ENCODE measurements at places on chromosomes 2 and 18. TPM values are rescaled to one million over a fixed set of nuclear protein-coding genes. Genes with fewer than 3 reads are reported as not detected.

The INHBB gene
- polyA plus RNA-seq: not detected

The EML6 gene
- 0.34 TPM for polyA plus RNA-seq

The TMEM37 gene
- 0.75 TPM for polyA plus RNA-seq

The MSTN gene
- 19.6 TPM for polyA plus RNA-seq

DNA sequence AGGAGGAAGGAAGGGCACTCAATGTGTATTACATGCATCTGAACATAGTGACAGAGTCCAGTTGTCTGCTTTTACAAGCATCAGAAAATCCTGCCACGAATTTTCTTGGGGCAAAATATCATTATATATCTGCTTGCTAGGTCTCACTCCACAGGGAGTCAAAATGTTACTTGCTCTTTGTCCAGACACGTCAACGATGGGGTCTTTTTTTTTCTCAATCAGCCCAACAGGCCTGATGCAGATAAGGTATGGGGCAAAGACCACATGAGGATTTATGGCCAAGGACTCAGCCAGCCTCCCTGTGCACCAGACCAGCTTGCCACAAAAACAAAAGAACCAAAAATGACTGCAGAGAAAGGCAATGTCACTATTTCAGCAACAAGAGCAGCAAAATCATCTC lies 323.4 kb upstream of the PKDCC start:
- H3K4me1 ChIP-seq: no peaks in the 10 kb centered on the region
- H3K27ac ChIP-seq: no peak overlapping the region
- H3K27me3 ChIP-seq: no peaks in the 10 kb centered on the region
- H3K4me3 ChIP-seq: no peak overlapping the region
- DNase-seq: no peak

- H3K4me3 ChIP-seq: no peak overlapping the region
- DNase-seq: no peak
- H3K27ac ChIP-seq: no peak overlapping the region
- H3K4me1 ChIP-seq: no peaks in the 10 kb centered on the region
- H3K27me3 ChIP-seq: no peaks in the 10 kb centered on the region
Measured at GRCh38 chr2:97741251-97741650, 27.9 kb downstream of the ZAP70 start.

DNA sequence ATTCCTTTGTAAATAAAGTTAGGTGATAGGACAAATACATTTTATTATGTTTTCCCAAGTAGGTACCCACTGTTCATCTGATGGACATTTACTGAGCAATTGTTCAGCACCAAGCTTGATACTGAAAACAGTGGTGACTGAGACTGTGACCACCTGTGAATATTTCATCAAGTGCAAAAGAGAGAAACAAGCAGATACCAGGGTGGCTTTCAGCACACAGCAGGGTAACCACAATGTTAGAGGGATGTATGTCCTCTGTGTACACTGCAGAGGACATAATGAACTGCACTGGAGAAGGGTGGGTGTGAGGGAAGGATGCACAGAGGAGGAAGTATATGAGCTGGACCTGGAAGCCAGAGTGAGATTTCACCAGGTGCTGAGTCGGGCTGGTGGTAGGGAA lies 411.8 kb downstream of the RAD51AP2 start:
- no peak overlapping the region for H3K4me3 ChIP-seq
- H3K27ac ChIP-seq: no peak overlapping the region
- H3K27me3 ChIP-seq: no peaks in the 10 kb centered on the region

DNA sequence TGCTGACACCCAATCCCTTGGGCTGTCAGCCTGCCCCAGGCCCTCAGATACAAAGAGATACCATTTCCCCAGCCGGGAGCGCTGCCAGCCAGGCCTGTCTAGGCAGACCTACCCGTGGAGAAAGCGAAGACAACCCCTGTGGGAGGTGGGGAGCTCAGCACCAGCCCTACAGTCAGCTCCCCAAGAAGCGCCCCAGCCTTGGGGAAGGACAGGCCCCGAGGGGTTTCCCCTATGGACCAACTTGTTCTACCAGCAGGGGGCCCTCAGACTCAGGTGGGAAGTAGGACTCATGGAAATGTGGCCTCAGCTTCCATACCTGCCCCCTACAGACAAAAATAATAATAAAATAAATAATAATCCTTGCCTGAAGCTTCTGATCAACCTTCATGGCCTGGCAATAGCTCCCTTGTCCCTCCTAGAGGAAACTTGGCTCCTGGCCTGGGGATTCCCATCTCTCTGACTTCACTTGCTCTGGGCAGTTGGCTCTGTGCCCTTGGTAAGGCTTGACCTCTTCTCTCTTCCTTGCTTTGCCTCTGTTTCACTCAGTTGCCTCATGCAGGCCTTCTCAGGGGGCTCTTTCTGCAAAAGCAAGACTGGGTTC lies 7.0 kb downstream of the SLC35F6 start:
- peak; percentile 65 for DNase-seq
- peaks cover 24% of the 10 kb centered on the region for H3K36me3 ChIP-seq
- no peaks in the 10 kb centered on the region for H3K27me3 ChIP-seq
- no peak overlapping the region for H3K4me3 ChIP-seq

Measured in fibroblast of lung (primary cell).